Activated CD4-positive, alpha-beta memory T cell treated with anti-CD3 and anti-CD28 coated beads, Interleukin-2, amount 10 ng/mL, durations not matched to agents 7 days and 5 days (primary cell): ENCODE measurements at places on chromosomes 5 and 9.

GRCh38 chr9:120942186-120943001 is 15.8 kb upstream of the TRAF1 start:
- no peak overlapping the region for H3K27ac ChIP-seq
- H3K36me3 ChIP-seq: no peaks in the 10 kb centered on the region
- peaks cover 9% of the 10 kb centered on the region for H3K27me3 ChIP-seq
- H3K4me3 ChIP-seq: no peak overlapping the region
- peaks cover 8% of the 10 kb centered on the region for H3K4me1 ChIP-seq

- DNase-seq: no peak
- no peak overlapping the region for H3K4me3 ChIP-seq
- H3K4me1 ChIP-seq: peaks cover 89% of the 10 kb centered on the region
- H3K27me3 ChIP-seq: no peaks in the 10 kb centered on the region
These were observed 73.7 kb upstream of the IQGAP2 start for GRCh38 chr5:76329346-76329745.

DNA sequence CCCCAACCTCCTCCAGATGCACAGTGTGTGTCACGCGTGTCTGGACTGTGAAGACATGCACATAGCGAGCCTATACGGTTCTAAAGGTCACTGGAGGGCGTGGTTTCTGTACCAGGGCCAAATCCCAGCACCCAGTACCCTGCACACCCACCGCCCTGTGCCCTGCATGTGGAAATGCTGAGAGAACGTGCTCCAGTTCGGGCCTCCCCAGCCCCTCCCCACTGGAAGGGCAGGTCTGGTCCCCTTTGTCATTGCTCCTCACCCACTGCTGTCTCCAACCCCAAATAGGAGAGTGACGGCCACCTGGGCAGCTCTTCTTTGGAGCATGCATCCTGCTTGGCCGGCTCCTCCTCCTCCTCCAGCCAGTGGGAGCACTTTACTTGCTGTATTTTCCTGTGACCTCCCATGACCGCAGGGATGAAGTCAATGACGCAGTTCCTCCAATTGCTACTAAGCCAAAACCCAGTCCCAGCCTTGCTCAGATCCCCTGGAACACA is 116.7 kb downstream of the WNK2 start:
- H3K27ac ChIP-seq: no peak overlapping the region
- peaks cover 11% of the 10 kb centered on the region for H3K4me1 ChIP-seq
- no peak overlapping the region for H3K4me3 ChIP-seq
- no peaks in the 10 kb centered on the region for H3K36me3 ChIP-seq
- H3K27me3 ChIP-seq: peaks cover 2% of the 10 kb centered on the region

- no peak for DNase-seq
- no peak overlapping the region for H3K27ac ChIP-seq
- no peaks in the 10 kb centered on the region for H3K27me3 ChIP-seq
- H3K4me3 ChIP-seq: no peak overlapping the region
- H3K36me3 ChIP-seq: no peaks in the 10 kb centered on the region
- no peaks in the 10 kb centered on the region for H3K4me1 ChIP-seq
These were observed 223.7 kb downstream of the PAPPA start for GRCh38 chr9:116377179-116377798.

DNA sequence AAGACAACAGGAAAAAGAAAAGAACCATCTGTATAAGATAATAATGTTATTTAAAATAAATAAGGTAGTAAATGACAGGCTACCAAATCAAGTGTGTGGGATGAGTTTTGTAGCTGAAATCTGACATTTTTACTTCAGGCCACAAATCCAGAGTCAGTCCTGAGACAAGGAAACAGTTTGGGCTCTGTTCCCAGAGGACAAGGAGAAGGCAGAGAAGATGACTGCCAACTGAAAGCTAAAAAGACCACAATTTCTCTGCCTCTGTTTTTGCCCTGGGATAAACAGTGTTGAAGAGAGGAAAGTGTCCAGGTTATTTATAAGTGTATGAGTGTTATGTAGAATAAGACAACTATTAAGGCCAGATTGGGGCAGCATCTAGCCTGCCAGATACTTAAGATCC is 180.5 kb downstream of the NFIB start:
- no peaks in the 10 kb centered on the region for H3K36me3 ChIP-seq
- no peak overlapping the region for H3K4me3 ChIP-seq
- no peaks in the 10 kb centered on the region for H3K27me3 ChIP-seq
- H3K4me1 ChIP-seq: no peaks in the 10 kb centered on the region

GRCh38 chr5:138245717-138246116 is 28.7 kb downstream of the GFRA3 start:
- H3K4me3 ChIP-seq: no peak overlapping the region
- no peak for DNase-seq
- no peak overlapping the region for H3K27ac ChIP-seq
- H3K36me3 ChIP-seq: no peaks in the 10 kb centered on the region
- peaks cover 10% of the 10 kb centered on the region for H3K4me1 ChIP-seq
- H3K27me3 ChIP-seq: peaks cover 36% of the 10 kb centered on the region

DNA sequence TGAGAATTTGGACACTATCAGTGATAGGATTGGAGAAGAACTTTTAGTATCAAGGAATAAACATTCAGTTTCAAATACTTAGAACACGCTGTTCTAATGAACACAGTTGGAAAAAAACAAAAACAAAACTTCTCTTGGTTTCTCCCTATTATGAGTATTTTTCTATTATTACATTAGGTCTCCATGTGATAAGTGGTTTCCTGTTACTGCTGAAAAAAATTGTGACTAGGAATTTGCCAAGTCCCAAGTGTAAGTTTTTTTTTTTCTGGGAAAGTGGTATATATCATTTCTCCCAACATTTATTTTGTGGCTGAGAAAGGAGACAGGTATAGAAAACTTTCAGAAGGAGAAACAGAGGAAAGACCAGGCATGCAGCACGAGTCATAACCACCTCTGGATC is 41.1 kb downstream of the PCSK1 start:
- H3K4me3 ChIP-seq: no peak overlapping the region
- H3K36me3 ChIP-seq: no peaks in the 10 kb centered on the region
- no peak overlapping the region for H3K27ac ChIP-seq
- H3K4me1 ChIP-seq: no peaks in the 10 kb centered on the region
- H3K27me3 ChIP-seq: peaks cover 16% of the 10 kb centered on the region

GRCh38 chr9:120692901-120693699 is 21.2 kb downstream of the MEGF9 start:
- H3K4me3 ChIP-seq: no peak overlapping the region
- peaks cover 28% of the 10 kb centered on the region for H3K4me1 ChIP-seq
- no peaks in the 10 kb centered on the region for H3K27me3 ChIP-seq
- no peak for DNase-seq
- peaks cover 5% of the 10 kb centered on the region for H3K36me3 ChIP-seq

GRCh38 chr9:133129001-133129795 is 8.2 kb upstream of the RALGDS start:
- no peaks in the 10 kb centered on the region for H3K27me3 ChIP-seq
- H3K27ac ChIP-seq: peak overlapping the region; percentile 99
- peaks cover 87% of the 10 kb centered on the region for H3K4me1 ChIP-seq
- peak overlapping the region; percentile 91 for H3K4me3 ChIP-seq

GRCh38 chr5:39577529-39577928 is 152.7 kb upstream of the DAB2 start:
- peaks cover 2% of the 10 kb centered on the region for H3K4me1 ChIP-seq
- H3K27ac ChIP-seq: no peak overlapping the region
- DNase-seq: no peak

DNA sequence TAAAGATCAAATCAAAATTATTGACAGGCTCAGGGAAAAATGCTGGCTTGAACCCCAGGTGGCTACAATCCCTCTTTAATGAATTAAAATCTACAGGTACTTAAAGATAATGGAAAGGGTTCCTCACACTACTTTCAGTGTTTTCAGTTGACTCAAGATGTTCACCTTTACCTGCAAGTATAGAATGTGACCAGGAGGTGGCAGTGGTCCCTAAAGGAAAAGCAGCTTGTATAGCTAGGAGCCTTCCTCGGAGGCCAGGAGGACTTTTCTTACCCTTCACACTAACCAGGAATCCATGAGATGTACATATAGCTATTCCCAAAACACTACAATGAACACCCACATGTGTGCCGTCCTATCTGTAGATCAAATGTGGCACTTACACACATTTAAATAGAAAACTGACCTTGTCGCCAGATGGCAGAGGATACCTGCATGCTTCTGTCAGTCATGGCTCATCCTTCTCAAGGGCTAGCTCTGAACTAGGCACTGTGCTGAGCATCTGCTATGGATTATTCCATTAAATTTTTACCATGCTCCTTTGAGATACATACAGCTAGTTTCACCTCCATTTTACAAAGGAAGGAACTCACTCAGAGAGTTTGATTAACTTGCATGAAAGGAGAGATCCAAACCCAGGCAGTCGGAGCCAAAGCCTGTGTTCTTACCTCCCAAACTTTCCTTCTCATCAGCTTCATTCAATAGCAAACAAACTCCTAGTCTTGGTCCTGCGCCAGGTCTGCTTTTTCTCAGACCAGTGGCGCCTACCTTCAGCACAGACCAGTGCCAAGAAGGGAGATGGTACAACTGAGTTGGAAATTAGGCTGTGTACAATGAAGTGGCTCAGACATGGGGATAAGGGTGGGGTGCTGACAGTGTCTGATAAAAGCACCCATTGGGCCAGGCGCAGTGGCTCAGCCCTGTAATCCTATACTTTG is 24.5 kb downstream of the C9orf152 start:
- H3K4me1 ChIP-seq: peaks cover 10% of the 10 kb centered on the region
- H3K27ac ChIP-seq: no peak overlapping the region
- H3K4me3 ChIP-seq: no peak overlapping the region

- H3K27me3 ChIP-seq: no peaks in the 10 kb centered on the region
- no peaks in the 10 kb centered on the region for H3K4me1 ChIP-seq
These were observed 11.5 kb downstream of the EGFL7 start for GRCh38 chr9:136673975-136674785.

- no peak for DNase-seq
- no peak overlapping the region for H3K27ac ChIP-seq
- H3K4me1 ChIP-seq: no peaks in the 10 kb centered on the region
- H3K4me3 ChIP-seq: no peak overlapping the region
- no peaks in the 10 kb centered on the region for H3K36me3 ChIP-seq
These were observed 45.6 kb downstream of the S1PR3 start for GRCh38 chr9:89036891-89037290.

GRCh38 chr9:123851851-123852250 is 78.1 kb downstream of the DENND1A start:
- no peak overlapping the region for H3K27ac ChIP-seq
- peaks cover 11% of the 10 kb centered on the region for H3K36me3 ChIP-seq
- H3K4me1 ChIP-seq: no peaks in the 10 kb centered on the region
- H3K27me3 ChIP-seq: no peaks in the 10 kb centered on the region
- DNase-seq: no peak
- no peak overlapping the region for H3K4me3 ChIP-seq

GRCh38 chr5:148966348-148966747 is 96.5 kb downstream of the SH3TC2 start:
- peaks cover 3% of the 10 kb centered on the region for H3K27me3 ChIP-seq
- H3K27ac ChIP-seq: no peak overlapping the region
- no peak overlapping the region for H3K4me3 ChIP-seq
- H3K36me3 ChIP-seq: no peaks in the 10 kb centered on the region
- H3K4me1 ChIP-seq: peaks cover 10% of the 10 kb centered on the region

GRCh38 chr9:134385915-134386314 is 59.7 kb downstream of the RXRA start:
- H3K36me3 ChIP-seq: no peaks in the 10 kb centered on the region
- H3K27ac ChIP-seq: no peak overlapping the region
- DNase-seq: no peak
- H3K4me1 ChIP-seq: peaks cover 44% of the 10 kb centered on the region

DNA sequence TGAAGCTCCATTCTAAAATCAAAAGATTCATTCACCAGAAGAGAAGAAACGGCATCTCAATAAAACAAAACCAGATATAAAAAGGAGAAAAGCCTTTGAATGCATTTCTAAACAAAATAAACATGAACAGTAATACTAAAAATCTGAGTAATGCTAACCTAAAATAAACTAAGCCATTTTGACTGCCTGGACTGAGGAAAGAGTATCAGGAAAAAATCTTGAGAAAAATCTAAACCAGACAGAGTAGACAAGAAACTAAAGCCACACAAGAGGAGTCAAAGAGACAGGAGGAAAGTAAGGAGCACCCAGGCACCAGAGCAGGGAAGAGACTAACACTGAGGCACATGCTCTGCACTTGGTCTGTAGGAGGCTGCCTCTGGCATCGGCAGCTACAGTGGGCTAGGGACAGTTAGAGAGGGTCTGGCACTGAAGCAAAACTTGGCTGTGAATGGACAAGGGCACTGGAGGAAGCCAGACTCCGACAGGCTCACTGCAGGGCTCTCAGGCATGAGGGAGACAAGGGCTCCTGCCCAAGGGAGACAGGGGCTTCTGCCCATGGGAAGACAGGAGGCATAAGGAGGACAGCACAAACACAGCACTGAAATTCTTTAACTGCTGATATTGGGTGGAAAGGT is 50.2 kb downstream of the DROSHA start:
- H3K4me3 ChIP-seq: no peak overlapping the region
- no peaks in the 10 kb centered on the region for H3K27me3 ChIP-seq
- H3K4me1 ChIP-seq: no peaks in the 10 kb centered on the region
- no peak overlapping the region for H3K27ac ChIP-seq

DNA sequence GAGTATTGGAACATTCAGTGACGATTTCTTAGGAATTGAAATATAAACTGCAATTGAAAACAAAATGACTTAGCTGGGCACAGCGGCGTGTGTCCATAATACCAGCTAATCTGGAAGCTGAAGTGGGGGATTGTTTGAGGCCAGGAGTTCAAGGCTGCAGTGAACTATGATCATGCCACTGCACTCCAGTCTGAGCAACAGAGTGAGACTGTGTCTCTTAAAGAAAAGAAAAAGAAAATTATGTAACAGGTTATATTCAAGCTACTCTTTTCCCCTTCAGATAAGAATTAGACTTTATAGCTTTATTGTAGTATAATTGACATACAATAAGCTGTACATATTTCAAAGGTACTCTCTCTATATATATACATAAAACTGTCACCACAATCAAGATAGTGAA is 6.4 kb downstream of the SLC26A2 start:
- DNase-seq: no peak
- no peaks in the 10 kb centered on the region for H3K27me3 ChIP-seq
- peaks cover 2% of the 10 kb centered on the region for H3K36me3 ChIP-seq
- H3K4me3 ChIP-seq: no peak overlapping the region
